Uterine smooth muscle cell (primary cell): ENCODE measurements at places on chromosomes 1 and 21. TPM values are rescaled to one million over a fixed set of nuclear protein-coding genes. Genes with fewer than 3 reads are reported as not detected.

The PKNOX1 gene
- 16.6 and 30.0 TPM in 2 replicates for total RNA-seq

The TACSTD2 gene
- total RNA-seq: 0.11 and 0.12 TPM in 2 replicates

The TSACC gene
- total RNA-seq: not detected in 2 replicates

The SPRR2E gene
- not detected in 2 replicates for total RNA-seq

The PRDM15 gene
- total RNA-seq: 5.2 and 7.3 TPM in 2 replicates

The GJA4 gene
- total RNA-seq: not detected in 2 replicates

The TRIM45 gene
- 5.4 and 6.3 TPM in 2 replicates for total RNA-seq

The PLPPR4 gene
- 0.22 and 0.25 TPM in 2 replicates for total RNA-seq

The NTRK1 gene
- not detected in 2 replicates for total RNA-seq
